ENCODE measurements at places on chromosomes 3 and 15. TPM values are rescaled to one million over a fixed set of nuclear protein-coding genes. Genes with fewer than 3 reads are reported as not detected.

DNA sequence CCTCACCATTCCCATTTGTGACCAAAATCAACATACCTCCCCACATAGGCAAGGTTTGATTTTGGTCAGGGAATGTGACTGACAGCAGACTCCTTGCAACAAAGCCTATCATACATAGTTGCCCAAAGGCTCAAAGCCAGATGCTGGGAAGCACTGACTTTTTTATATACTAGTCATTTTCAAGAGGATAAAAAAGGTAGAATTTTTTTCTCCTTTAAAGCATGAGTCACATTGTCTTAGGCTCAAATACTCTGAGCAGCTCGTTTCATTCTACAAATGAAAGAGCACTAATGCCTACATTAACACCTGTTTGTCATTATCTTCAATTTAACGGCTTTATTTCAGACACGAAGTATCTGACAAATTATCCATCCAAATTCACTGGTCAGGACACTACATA is 36.2 kb downstream of the ICE2 start:
- DNase-seq: peak; percentile 48

DNA sequence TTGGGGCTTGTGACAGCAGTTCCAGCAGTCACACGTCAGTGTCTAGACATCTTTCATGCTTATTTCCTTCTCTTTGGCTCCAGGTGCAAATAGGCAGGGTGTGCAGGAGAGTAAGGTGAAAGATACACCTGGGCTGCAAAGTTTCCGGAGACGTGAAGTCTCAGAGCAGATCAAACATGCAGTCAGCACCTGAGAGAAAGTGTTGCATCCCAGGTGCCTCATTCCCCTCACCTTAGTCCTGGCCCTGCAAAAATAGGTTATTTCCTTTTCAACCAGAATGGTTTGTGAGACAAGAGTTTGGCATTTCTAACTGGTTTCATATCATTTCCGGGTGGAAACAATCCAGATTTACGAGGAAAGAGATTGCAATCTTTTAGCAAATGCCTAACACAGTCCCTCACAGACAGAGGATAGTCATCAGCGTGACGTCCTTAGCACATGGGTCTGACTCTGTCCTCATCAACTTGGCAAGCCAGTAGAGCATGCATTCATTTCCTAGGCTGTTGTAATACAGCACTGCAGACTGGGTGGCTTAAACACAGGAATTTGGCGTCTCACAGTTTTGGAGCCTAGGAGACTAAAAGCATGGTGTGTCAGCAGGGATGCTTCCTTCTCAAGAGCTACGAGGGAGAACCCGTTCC is 58.2 kb upstream of the ARRDC4 start:
- DNase-seq: peak; percentile 3

DNA sequence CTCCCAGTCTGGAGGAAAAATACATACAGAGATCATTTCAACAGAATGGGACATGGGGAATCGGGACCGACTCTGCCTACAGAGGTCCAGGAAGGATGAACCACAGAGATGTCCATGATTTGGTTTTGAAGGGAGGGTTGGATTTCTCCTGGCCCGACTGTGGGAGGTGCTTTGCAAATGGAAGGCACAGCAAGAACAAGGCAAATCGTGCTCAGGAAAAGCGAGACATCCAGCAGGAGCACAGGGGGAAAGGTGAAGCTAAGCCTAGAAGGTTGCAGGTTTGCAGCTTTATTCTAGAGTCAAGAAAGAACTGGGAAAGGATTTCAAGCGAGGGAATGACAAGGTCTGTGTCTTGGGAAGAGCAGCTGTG is 181.9 kb downstream of the OPA1 start:
- DNase-seq: no peak

Gene PLS1
- total RNA-seq: 1.7 TPM

Gene CSNK1G1
- total RNA-seq: 26.7 TPM

Measured in IMR-90 (cell line).